Left lung (tissue), 14 donors: ENCODE measurements at places on chromosomes 12 and 14. TPM values are rescaled to one million over a fixed set of nuclear protein-coding genes. Genes with fewer than 3 reads are reported as not detected.

The SDSL gene
- polyA plus RNA-seq: 6.0 TPM

The C3AR1 gene
- polyA plus RNA-seq: 4.5 TPM

The KCNH5 gene
- not detected for polyA plus RNA-seq

The TSPAN11 gene
- 14.4 TPM for polyA plus RNA-seq

The KRT76 gene
- not detected for polyA plus RNA-seq

The KLRG1 gene
- polyA plus RNA-seq: 2.3 TPM

The GOLGA5 gene
- polyA plus RNA-seq: 36.1 TPM

The KRT73 gene
- polyA plus RNA-seq: 0.28 TPM

The RIPK3 gene
- polyA plus RNA-seq: 3.5 TPM

The FOXN4 gene
- polyA plus RNA-seq: 0.51 TPM

The OR4Q3 gene
- not detected for polyA plus RNA-seq

The GYS2 gene
- 0.31 TPM for polyA plus RNA-seq
